HFFc6 (cell line): ENCODE measurements at places on chromosomes 3 and 15.

DNA sequence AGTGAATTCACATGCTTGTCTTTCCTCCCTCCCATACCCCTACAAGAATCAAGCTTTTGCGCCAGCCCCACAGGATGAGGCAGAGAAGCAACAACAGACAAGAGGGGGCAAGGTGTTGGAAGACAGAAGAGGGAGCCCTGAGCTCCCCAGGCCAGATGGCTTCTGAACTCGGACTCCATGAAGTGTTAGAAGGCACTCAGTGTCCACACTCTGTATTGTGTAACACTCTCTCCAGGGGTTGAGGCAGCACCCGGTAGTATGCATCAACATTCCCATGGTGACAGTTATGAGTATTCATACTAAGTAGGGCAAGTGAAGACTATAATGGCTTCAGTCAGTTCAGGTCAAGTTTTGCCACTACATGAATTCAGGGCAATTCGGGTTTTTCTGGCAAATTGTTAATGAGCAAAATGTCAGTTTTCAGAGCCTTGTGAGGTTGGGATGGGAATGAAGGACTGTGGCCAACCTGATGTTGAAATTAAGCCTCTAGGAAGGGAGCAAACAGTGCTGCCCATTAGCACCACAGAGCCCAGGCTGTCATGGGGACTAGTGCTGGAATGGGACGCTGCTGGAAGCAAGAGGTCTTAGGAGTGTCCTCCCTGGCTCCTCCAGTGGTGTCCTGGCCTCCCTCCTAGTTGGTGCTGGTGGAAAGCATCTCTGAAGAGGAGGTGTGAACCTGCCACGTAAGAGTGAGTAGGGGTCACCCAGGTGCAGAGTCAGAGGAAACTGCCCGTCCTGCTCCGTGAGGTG is 79.4 kb downstream of the KLF15 start:
- no peak for DNase-seq

DNA sequence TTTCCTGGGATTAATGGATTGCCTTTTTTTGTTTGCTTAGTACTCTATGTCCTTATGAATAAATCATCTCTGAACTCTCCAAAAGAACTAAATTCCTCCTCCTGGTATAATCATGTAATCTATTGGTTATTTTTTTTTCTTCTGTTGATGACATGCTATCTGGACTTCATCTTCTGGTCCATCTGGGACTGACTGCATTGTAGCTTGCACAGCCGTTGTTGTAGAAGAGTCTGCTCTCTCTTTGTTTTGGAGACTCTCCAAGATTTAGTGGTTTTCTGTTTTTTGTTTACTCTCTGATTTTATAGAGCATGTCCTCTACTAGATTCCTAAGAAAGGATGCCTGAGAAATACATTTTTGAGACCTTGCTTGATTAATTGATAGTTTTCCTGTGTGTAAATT is 19.1 kb downstream of the IREB2 start:
- peak; percentile 75 for DNase-seq

DNA sequence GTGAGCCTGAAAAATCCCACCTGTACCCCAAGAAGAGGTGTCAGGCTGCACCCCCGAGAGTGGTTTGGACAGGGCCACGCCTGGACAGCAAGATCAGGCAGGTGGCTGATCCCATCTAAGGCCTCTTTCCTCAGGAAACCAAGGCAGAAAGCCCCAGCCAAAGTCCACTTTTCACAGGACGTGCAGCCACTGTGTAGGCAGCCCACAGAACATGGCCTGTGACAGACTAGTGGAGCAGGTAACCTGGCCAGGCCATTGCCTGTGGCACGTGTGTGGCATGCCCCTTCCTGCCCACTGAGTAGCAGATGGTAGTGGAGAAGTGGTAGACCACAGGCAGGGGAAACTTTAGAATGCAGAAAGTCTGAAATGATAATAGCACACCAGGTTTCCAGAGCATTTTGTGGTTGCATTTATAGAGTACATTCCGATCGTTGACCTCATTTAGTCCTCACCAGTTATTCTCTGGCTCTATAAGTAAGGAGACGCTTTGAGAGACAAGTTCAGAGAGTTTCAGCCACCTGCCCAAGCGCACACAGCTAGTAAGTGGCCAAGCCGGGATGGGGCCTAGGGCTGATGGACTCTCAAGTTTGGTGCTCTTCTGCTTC is 68.7 kb downstream of the AAGAB start:
- no peak for DNase-seq

- DNase-seq = no peak
Measured at GRCh38 chr3:37601832-37602231, 259.8 kb upstream of the CTDSPL start.

- no peak for DNase-seq
Measured at GRCh38 chr3:66473181-66473580, 27.6 kb downstream of the LRIG1 start.

DNA sequence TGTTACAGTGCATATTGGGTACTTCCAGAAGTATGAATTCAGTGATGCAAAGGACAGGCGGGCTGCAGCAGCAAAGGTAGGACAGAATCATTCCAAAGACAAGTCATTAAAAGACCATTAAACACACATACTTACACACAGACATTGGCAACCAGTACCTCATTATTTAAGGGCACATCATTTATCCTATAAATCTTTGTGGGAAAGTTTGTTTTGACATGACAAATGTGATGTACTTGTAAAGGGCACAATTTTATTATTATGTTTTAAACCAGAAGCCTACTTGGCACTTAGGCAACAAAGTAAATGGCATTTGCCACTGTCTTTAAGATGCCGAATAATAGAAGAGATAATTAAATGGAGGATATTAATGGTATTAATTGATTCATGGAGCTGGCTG is 22.7 kb downstream of the ARIH1 start:
- no peak for DNase-seq

DNA sequence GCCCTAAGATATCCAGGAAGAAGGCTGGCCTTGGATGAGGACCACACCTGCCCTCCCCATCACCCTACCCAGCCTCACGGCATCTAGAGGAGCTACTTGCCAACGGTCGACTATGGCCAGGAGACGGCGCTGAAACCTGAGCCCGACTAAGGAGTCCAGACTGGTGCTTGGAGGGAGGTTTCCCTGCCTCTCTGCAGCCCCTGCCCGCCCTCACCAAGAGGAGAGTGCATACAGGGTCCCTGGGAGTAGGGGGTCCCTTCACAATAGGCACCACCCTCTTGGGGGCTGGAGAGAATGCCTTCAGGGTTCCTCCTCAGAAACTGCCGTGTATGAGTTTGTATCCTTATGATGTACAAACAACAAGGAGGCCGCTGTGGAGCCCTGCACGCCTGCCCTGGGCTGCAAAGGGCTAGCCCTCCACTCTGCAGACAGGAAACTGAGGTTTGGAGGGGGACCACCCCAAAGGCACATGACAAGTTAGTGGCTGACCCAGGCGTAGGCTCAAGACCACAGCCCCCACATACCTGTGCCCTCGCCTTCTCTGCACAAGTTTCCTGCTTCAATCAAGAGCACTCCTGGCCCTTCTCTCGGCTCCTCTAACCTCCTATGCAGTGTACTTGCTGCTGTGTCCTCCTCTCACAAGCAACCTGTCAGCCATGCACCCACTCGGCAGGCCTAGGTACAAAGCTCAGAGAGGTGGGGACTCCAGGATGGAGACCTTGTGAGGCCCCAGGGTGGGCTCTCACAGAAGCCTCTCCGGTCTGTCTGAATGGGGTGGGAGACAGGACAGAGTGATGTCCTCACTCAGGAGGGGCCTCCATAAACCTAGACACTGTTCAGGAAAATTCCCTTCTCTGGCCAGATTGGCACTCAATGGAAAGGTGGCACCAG is 7.4 kb downstream of the KLF15 start:
- no peak for DNase-seq
